ENCODE measurements at places on chromosomes 16 and 17.

- DNase-seq, result no peak
These were observed 6.3 kb downstream of the MYBBP1A start for GRCh38 chr17:4548721-4549531.

GRCh38 chr16:3282103-3282729 is 1.1 kb upstream of the ZNF263 start:
- DNase-seq, result peak; percentile 58

DNA sequence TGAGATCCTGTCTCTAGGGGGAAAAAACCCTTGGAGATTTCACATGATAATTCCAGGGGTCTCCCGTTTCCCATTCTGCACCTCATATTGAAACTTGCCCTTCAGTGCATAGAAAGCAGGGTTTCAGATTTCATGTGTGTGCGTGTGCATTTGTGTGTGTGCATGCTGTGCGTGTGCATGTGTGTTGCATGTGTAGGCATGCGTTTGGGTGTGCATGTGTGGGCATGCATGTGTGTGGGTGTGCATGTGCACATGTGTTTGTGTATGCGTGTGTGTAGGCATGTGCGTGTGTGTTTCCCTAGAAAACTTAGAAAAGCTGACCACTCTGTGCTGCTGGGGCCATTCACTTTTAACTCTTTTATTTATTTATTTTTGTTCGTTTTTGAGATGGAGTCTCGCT is 40.0 kb downstream of the IL21R start:
- no peak for DNase-seq

GRCh38 chr17:43881181-43881580 is 26.2 kb downstream of the MPP2 start:
- DNase-seq, result no peak

DNA sequence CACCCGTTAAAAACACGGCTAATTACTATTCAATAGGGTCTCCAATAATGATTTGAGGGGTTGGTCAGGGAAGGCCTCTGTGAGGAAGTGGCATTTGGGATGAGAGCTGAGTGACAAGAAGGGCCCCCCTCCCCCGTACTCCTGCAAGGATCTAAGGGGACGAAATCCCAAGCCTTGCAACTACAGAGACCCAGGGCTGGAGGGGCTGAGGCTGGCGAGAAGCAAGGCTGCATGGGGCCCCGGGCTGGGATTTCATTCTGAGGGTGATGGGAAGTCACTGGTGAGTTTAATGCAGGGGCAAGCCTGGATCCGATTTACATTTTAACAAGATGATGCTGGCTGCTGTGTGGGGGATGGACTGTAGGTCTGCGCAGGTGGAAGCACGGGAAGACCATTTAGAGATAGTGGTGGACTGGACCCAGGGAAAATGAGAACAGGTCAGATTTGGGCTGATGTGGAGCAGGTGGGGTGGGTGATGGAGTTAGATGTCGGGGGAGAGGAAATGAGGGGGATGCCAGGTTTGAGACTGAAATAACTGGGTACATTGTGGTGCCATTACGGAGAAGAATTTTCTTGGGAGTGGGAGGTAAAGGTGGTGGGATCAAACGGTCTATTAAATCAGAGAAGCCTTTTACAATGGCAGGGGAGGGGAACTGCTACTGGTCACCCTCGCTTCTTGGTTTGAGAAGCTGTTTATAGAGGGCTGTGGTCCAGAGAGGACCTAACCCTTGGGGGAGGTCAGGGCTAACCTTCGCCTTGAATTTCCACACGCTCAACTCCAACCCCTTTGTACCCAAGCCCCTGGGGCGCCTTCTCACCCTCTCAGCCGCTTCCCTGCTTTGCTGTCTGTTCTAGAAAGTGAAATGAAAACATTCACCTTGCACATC is 932 bp upstream of the MYBBP1A start:
- DNase-seq, result no peak

Data from COLO829 (cell line).